ENCODE measurements at places on chromosomes 6 and 20.

GRCh38 chr6:37657112-37657886 lies 40.4 kb downstream of the MDGA1 start:
- DNase-seq: no peak

GRCh38 chr20:4894981-4895381 lies 106.3 kb downstream of the SLC23A2 start:
- no peak for DNase-seq

DNA sequence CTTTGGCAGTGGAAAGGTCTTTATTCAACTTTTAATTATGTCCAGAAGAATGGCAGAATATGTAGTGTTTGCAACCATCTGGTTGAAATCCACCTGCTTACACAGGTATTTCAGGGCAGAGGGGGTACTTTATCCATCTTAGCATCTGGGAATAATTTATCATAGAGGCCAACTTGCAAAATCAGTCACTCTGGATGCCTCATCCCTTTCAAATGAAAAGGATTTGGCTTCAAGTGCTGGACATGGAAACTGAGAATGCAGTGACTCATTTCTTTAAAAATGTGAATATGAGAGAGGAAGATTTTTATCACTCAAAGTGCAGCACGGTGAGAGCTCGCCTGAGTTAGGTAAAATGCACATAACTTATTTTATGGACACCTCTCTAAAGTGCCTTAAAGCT lies 758.3 kb downstream of the KIF16B start:
- no peak for DNase-seq

GRCh38 chr6:87088076-87088475 lies 6.8 kb downstream of the CGA start:
- DNase-seq: no peak

- no peak for DNase-seq
Measured at GRCh38 chr6:143839196-143839595, 3.9 kb upstream of the LTV1 start.

DNA sequence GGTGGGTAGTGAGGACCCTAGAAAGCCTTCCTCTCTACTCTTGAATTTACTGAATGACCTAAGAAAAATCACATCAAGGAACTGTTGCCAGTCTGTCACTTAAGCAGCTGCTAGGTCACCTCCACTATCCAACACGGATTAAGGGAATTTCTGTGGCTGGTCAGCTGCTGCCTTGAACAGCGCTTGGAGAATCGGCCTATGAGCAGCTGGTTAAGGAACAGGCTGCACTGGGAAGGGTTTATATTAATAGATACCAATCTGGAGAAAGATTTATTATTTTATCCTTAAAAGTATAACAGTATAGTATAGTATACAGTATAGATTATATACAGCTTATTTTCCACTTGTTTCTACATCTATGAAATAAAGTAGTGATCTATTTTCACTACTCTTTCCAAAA lies 6.5 kb downstream of the PTPRK start:
- no peak for DNase-seq

Data from T-helper 1 cell (primary cell).